ENCODE measurements at places on chromosomes 3 and 15.

- DNase-seq, result peak; percentile 35
Measured at GRCh38 chr3:160885791-160886286, 129.8 kb downstream of the PPM1L start.

GRCh38 chr15:70643106-70643782, 120.1 kb downstream of the UACA start:
- DNase-seq, result no peak

GRCh38 chr3:42031808-42032480, 59.2 kb upstream of the TRAK1 start:
- no peak for DNase-seq

DNA sequence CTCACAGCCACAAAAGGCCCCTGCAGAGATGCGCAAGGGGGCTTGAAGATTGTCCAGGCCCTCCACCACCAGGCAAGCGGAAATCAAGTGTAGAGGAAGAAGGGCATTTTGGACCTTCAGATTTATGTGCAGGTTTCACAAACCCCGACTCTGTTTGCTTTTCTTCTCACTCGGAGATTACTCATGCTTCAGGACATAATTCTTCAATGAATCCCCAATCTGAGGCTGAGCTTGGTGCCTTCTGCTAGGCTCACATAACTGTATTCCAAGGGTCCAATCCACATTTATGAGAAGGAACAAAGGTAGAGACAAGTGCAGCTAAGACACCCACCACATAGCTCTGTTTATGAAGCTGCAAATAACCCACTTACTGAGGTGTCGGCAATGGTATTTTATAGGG, 50.6 kb upstream of the NMNAT3 start:
- no peak for DNase-seq

- DNase-seq, result no peak
Measured at GRCh38 chr3:62922326-62922725, 47.1 kb upstream of the CADPS start.

DNA sequence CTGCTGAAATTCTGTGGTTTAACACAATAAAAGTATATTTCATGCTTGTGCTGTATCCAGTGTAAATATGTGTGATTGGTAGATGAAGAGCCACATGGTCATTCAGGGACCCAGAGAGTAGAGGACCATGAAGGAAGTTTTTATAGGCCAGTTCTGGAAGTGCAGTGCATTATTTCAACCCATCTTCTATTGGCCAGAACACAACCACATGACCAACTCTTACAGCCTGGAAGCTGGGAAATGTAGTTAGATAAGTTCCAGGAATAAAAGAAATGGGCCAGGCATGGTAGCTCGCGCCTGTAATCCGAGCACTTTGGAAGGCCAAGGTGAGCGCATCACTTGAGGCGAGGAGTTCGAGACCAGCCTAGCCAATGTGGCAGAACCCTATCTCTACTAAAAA, 21.4 kb upstream of the PRTG start:
- no peak for DNase-seq

DNA sequence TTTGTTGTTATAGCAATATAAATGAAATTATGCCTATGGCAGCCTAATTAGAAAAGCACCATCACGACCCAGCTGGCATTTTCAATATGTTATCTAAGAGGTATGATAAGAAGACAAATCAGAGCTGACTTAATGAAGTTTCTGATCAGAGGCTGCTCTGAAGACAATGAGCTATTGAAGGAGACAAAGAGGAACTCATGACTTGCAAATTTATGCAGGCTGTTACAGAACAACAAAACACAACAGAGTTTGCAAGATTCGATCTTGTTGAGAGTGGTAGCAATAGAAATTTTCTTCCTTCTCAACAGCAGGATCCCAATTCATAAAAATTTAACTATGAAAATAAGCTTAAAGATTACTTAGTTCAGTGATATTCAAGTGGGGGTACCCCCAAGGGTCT, 7.7 kb downstream of the CCDC54 start:
- no peak for DNase-seq

DNA sequence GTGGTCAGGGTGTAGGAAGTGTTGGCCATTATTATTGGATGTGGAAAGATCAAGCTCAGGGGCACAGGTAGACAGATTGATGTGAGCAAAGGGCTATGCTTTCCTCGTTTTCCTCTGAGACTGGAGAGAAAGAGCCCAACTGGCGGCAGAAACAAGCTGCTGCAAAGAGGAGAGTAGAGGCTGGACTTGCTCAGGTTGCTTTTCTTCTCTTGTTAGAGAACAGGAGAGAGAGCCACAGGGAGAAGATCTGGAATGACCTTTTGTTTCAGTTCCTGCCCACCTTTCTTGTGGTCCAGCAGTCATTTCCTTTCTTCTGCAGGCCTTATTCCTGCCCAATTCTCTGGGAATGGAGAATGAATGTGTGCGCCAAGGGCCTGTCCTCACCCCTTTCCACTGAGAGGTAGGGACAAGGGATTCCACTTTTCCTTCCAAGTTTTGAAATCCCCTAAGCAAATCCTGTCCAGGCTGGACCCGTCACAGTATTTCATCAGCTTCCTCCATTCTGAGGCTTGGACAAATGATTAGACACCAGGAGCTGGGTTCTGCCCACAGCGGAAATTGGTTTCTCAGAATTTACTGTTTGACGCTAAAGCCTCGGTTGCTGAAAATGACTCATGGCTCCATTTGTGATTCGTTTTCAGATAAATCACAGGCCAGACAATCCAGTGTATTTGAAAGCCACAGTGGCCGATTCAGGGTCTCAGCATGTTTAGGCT, 16.1 kb downstream of the ZNF80 start:
- no peak for DNase-seq

DNA sequence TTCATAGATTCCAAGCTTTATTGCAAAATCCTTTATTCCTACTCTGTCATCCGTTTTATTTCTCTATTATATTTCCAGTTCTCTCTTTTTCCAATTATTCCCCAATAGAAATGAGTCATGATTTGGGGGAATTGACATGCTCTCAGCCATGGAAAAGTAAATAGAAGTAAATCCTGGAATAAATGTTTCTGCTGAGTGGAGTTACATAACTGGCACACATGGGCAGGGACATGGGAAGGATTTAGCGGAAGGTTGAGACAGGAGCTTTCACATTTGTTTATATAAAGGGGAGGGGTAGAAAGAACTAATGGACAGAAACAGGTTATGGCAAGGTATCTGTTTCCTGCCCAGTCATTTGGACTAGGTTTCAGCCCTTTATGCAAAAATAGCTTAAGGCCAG, 221.6 kb downstream of the PLOD2 start:
- DNase-seq, result no peak

DNA sequence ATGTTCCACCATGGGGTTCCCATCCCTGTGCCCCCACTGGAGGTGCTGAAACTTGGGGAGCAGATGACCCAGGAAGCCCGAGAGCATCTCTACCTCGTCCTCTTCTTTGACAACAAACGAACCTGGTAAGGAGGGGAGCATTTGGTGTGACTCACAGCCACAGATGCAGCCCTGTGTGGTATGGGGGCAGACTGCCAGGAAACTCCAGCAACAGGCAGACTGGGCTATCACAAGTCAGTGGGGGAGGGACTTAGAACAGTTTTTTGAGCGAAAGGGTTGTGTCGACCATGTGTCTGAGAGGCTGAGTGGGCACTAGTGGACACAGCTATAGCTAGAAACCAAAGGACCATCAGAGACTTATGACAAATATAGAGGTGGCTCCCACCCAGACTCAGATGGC, 3.4 kb upstream of the OGG1 start:
- no peak for DNase-seq

- DNase-seq, result no peak
Measured at GRCh38 chr3:133295199-133295901, 104.5 kb upstream of the BFSP2 start.

- no peak for DNase-seq
Measured at GRCh38 chr3:70914862-70915261, 602.4 kb upstream of the MDFIC2 start.
